Stimulated activated CD8-positive, alpha-beta memory T cell treated with anti-CD3 and anti-CD28 coated beads, Interleukin-7, amount 100 ng/mL, for 1 hour (primary cell): ENCODE measurements at places on chromosomes 11 and 22.

- DNase-seq = no peak
Measured at GRCh38 chr22:46147471-46148267, 2.7 kb upstream of the PPARA start.

- no peak for DNase-seq
Measured at GRCh38 chr11:122625976-122626665, 29.4 kb upstream of the UBASH3B start.

- DNase-seq = no peak
Measured at GRCh38 chr11:68142028-68142412, 20.8 kb upstream of the CHKA start.

- DNase-seq = no peak
Measured at GRCh38 chr22:18091916-18092526, 14.2 kb downstream of the PEX26 start.

GRCh38 chr22:26482161-26482560 is 1.4 kb downstream of the HPS4 start:
- no peak for DNase-seq

- DNase-seq = no peak
Measured at GRCh38 chr22:41687901-41688364, 734 bp downstream of the SNU13 start.

- DNase-seq = no peak
Measured at GRCh38 chr22:37401401-37402183, 25.7 kb downstream of the ELFN2 start.

- no peak for DNase-seq
Measured at GRCh38 chr11:116110802-116111201, 606.6 kb upstream of the CADM1 start.

GRCh38 chr11:66336234-66337102 is at the start of gene RIN1:
RIN1 (minus strand) TSS chr11:66336434; CDS start chr11:66336402, 32 bp downstream.
- no peak for DNase-seq

DNA sequence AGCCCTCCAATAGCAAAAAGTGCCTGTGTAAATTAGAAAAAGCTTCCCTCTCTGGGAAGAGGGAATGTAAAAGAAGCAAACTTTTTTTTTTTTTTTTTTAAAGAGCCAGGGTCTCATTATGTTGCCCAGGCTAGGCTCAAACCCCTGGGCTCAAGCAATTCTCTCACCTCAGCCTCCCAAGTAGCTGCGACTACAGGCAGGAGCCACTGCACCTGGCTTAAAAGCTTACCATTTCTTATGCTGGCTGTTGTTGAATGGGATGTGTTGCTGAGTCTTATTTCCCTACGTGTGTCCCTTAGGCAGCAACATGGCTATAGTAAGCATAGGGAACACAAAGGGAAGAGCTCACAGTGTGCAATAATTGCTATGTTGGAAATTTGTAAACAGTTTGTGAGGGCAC is 225.5 kb upstream of the CCDC90B start:
- DNase-seq = no peak

DNA sequence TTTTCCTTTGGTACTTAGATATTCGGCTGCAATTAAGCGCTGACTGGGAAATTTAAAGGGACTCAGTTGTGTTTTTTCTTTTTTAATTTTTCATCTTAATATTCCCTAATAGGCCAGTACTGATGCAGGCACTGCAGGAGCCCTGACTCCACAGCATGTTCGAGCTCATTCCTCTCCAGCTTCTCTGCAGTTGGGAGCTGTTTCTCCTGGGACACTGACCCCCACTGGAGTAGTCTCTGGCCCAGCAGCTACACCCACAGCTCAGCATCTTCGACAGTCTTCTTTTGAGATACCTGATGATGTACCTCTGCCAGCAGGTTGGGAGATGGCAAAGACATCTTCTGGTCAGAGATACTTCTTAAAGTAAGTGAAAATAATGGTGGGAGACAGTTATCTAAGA is 3.8 kb downstream of the YAP1 start:
- DNase-seq = no peak

GRCh38 chr11:74092425-74092824 is 78.4 kb downstream of the C2CD3 start:
- no peak for DNase-seq

GRCh38 chr11:18485913-18486528 is 30.4 kb downstream of the LDHAL6A start:
- DNase-seq = no peak

DNA sequence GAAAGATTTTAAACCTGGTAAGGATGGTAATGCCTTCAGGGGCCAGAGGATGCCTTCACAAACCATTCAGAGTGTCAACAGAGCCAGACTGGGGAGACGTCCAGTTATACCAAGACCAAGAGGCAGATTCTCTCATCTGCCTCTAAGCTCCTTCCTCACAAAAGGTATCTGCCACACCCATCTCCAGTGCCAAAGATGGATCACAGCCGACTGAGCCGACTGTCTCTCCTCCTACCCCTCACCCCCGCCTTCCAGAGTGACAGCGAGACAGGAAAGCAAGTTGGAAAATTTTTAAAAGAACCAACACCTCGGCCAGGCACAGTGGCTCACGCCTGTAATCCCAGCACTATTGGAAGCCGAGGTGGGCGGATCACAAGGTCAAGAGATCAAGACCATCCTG is 79.1 kb upstream of the AKIP1 start:
- DNase-seq = no peak

DNA sequence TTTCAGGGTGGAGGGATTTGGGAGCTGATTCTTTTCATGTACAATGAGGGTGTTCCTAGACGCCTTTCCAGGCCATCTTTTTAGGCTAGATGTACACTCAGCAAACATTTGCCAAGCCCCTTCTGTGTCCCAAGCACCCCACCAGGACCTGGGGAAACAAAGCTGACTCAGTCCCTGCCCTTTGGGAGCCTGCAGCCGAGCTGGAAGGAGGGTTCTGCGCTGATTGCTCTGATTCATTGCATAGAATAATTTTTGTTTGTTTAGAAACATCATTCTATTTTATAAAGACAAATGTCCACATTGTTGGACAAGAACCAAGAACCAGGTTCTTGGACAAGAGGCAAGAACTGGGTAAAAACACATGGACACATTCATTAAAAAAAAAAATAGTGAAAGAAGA is 16.7 kb downstream of the TP53AIP1 start:
- no peak for DNase-seq

- no peak for DNase-seq
Measured at GRCh38 chr11:108534274-108534882, 36.2 kb upstream of the POGLUT3 start.

GRCh38 chr11:113377681-113378412 is 9.7 kb upstream of the ANKK1 start:
- DNase-seq = no peak

- DNase-seq = no peak
Measured at GRCh38 chr11:27926486-27926885, 181.5 kb downstream of the KIF18A start.

- DNase-seq = no peak
Measured at GRCh38 chr11:83480251-83480650, 194.1 kb upstream of the CCDC90B start.

DNA sequence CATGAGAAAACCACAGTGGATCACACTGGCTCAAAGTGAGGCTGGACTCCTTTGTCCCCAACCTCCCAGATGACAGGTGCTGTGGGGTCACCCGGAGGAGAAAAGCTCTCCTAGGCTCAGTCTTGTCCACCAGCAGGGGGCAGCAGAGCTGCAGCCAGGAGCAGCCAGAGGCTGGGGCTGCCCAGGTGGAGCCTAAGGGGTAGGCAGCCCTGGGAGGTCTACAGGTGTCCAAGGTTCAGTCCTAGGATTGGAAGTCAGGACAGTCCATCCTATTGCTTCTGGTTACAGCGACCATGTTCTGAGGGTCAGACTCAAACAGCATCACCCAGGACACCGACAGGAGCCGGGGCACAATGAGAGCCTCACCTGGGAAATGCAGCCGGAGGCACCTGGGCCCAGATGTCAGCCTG is 77.6 kb upstream of the IGLL5 start:
- DNase-seq = peak; percentile 34

- DNase-seq = no peak
Measured at GRCh38 chr11:32947978-32948377, 55.4 kb downstream of the QSER1 start.

DNA sequence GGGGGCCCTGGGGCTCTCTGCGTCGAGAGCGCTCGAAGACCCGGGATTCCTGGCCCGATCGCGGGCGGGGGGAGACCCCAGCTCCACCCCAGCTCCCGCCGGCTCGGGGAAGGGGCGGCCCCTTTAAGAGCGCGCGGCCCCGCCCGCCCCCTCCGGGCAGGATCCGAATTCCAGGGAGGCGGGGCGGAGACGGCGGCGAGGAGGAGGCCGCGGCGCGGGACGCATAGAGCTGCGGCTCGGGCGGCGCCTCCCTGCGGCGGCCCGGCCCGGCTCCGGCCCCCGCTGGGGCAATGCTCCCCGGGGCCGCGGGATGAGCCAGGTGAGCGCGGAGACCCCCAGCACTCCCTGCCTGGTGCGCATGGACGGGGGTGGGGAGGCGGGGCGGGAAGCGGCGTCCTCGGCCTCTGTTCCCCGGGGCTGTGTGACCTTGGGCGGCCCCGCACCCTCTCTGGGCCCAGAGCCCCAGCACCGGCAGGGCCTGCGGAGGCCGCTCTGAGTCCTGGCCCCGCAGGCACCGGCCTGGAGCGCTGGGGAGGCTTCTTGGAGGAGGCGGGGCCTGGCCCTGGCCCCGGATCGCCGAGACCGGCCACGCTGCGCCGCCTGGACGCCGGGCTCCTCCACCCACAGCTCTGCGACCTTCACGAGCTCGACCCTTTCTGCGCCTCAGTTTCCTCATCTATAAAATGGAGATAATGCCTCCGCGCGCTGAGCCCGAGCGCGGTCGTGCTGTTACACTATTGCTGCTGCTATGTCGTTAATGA is 565 bp downstream of the GAS2L1 start:
- no peak for DNase-seq

GRCh38 chr11:73376803-73377629 is 817 bp downstream of the RELT start:
- DNase-seq = peak; percentile 14

DNA sequence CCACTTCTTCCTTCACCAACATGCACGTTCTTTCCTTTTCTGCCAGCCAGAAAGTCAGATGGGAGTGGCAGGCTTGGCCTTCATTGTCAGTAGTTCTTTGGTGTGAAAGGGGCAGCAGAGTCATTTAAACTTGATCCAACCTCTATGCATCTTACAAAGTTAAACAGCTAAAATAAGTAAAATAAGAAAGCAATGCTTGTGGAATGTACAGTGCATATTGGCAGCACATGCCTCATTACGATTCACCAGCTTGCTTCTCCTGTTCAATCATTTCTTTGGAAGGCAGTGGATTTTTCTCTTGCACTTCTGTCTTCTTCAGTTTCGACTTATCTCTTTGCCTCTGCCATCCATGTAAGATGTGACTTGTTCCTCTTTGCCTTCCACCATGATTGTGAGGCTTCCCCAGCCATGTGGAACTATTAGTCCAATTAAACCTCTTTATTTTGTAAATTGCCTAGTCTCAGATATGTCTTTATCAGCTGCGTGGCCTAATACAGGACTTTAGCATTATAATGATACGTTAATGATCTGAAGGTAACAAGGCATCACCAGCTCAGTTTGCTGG is 14.8 kb downstream of the LGALS12 start:
- no peak for DNase-seq

GRCh38 chr11:8250434-8250833 is 13.2 kb downstream of the LMO1 start:
- no peak for DNase-seq

GRCh38 chr22:27851974-27852746 is 50.6 kb upstream of the MN1 start:
- DNase-seq = no peak

DNA sequence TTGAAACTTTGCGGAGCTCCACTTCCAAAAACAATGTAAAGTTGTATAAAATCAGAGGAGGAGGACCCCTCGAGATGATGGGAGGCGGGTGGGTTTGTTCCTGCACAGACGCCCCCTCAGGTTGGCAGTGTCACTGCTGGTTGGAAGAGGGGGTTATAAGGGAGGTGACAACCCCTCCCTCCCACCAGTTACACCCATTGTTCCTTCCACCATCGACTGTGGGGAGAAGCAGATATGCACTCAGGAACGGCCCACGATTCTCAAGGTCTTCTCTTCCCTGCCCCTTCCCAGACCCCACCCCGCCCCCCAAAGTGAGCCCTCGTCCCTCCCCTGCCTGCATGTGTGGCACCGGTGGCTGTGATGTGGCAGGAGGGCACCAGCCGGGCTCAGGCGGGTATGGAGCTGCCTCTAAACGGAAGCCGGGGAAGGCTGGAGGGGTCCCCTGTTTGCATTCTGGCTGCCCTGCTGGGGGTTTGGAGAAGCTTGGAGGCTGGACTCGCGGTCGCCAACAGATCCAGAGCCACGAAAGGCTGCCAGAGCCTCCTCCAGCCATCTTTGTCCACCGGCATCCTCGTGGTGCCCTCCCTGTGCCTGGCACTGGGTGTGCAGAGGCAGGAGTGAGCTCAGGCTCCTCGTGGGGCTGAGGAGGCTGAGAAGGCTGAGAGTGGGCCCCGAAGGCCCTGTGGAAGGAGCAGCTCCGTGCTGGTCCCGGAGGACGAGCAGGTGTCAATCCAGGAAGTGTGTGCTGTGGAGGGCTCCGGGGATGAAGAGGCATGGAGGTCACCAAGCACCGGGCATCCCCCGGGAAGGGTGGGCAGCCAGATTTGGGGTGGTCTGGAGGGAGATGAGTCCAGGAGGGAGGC is 778 bp downstream of the KDELR3 start:
- no peak for DNase-seq

- DNase-seq = no peak
Measured at GRCh38 chr11:111909378-111909777, 2.2 kb downstream of the CRYAB start.

DNA sequence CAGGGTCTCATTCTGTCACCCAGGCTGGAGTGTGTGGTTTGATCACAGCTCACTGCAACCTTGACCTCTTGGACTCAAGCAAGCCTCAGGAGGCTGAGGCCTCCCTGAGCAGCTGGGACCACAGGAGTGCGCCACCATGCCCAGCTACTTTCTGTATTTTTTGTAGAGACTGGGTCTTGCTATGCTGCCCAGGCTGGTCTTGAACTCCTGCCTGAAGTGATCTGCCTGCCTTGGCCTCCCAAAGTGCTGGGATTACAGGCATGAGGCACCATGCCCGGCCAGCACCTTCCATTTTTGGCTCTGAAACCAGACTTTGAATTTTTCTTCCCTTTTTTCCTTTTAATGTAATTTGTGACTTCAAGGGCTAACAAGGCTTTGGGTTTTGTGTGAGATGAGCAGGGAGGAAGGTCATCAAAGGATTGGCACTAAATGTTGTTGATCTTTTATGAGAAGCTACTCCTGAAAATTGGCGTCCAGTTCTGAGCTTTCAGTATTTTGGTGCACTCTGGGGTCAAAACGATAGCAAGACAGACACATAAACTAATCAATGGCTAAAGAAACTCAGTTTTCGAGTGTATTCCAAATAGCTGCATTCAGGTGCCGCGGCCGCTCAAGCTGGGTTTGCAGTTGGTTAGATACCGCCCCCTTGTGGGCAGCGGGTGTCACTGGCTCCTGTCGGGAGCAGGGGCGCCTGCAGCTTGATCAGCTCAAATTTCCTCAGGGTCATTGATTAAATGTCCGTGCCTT is 51.9 kb upstream of the CLMP start:
- peak; percentile 51 for DNase-seq

DNA sequence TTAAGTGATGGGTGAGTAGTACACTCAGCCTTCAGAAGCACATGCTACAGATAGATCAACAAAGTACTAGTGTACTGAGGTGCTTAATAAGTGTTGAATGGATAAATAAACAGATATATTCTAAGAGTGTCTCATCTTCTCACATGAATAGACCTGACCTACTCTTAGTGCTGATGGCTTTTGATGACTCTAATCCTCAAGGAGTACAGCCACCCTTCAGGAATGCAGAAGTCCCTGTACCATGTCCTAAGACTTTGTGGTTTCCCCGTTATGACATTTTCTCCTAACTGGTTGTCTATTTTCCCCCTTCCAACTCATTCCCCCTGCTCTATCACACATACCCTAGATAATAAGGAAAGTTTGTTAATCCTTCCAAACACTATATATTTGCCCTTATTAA is 61.6 kb downstream of the C11orf65 start:
- DNase-seq = no peak
